ENCODE measurements at places on chromosomes 12 and 14.

- no peak for DNase-seq
Observed at GRCh38 chr14:69615496-69616407, 4.4 kb downstream of the SUSD6 start.

DNA sequence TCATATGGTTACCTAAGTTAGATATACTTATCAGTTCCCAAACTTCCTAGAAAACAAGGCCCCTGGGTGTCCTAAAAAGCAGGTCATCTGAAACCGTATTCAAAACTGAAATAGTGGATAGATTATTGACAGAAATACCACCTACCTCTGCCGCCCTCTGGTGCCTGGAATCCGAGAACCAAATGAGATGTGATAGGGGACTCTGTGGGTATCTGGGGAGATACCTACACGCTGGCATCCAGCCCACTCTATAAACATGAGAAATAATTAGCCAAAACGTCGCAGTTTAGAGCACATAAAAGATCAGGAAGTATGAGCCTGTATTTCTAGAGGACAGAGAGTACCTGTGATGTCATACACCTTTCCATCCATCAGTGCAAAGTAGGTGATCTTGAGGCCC is 4.4 kb downstream of the ORMDL2 start:
- DNase-seq: no peak

GRCh38 chr14:95850429-95850828 is 26.2 kb upstream of the TUNAR start:
- DNase-seq: no peak

- no peak for DNase-seq
Observed at GRCh38 chr14:59301354-59301753, 112.9 kb downstream of the DAAM1 start.

GRCh38 chr12:89181271-89181920 is 170.9 kb downstream of the DUSP6 start:
- peak; percentile 26 for DNase-seq

GRCh38 chr12:11812586-11813437 is 163.3 kb downstream of the ETV6 start:
- DNase-seq: peak; percentile 45

- DNase-seq: no peak
Observed at GRCh38 chr12:109523504-109523903, 46.1 kb downstream of the UBE3B start.

GRCh38 chr14:21231020-21231652 is 38.1 kb downstream of the HNRNPC start:
- no peak for DNase-seq

DNA sequence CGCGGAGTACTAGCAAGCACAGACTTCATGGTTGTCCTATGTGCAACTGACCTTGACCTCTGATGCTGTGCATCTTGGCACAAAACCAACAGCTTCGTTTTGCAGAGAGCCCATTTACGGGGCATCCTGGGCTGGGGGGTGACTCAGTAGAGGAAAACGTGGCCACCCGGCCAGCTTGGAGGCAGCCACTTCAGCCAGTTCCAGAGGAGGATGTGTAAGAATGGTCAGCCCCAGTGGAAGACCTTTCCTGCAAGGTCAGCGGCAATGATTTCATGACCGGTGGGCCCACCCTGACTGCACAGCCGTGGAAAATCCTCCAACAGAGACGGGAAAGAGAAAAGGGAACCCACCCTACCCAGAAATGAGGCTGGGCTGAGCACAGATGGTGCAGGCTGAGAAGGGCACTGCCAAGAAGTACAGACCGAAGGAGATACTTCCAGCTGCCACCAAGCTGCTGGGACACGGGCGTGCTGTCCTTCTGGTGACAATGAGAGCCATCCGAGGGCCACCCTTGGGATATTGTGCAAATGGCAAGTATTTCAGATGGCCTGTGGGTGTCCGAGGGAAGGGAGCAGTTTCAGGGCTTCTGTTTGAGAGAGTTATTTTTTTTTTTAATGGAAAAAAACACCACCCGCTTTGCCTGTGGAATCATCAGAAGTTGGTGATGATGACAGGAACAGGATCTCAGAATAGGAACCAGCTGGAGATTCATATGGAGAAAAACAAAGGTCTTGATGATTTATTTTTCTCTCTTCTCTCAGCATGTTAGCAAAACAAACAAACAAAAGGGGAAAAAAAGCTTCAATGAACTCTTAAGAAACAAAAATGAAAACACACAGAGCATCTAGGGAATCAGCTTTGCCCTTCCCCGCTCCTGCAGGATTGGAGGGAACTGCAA is 120.2 kb upstream of the RFLNA start:
- no peak for DNase-seq

GRCh38 chr12:52197371-52198231 is 5.8 kb upstream of the KRT80 start:
- DNase-seq: no peak

DNA sequence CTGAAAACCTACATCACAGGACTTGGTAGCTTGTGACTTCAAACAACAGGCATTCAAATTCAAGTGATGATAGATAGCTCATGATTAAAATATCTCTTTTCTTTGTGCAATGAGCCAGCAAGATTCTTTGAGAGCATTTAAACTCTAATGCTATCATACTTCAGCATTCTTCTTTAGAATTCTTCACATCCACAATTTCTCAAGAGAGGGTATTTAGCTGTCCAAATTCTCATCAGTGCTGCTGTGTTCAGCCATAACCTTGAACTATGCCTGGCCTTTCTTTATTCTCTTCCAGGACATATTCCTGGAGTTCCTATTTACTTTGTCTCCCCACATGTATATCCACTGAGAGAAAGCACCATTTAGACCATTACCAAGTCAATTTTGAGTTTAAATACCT is 321.1 kb downstream of the EGLN3 start:
- DNase-seq: no peak

- no peak for DNase-seq
Observed at GRCh38 chr12:6773590-6774351, 1.5 kb downstream of the LAG3 start.

- no peak for DNase-seq
Observed at GRCh38 chr12:65876898-65877721, 52.8 kb downstream of the HMGA2 start.

DNA sequence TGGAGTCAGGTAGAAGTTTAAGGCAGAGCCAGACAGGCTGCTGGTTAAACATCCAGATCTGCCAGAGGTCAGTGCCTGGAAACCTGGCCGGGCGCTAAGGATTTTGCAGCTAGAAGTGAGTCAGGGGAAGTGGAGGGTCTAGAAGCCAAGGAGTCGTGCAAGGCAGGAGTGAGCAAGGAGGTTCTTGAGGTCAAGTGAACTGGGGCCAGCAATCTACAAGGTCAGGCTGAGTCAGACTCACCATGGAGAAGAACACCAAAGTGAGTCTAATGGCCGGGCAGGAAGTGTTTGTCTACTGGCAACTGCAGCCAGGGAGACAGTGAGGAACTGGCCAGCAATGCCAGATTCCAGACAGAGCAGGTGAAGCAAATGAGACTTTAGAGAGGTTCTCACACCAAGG is 628.2 kb downstream of the ETNK1 start:
- no peak for DNase-seq

- DNase-seq: peak; percentile 84
Observed at GRCh38 chr12:45368841-45369489, 153.1 kb downstream of the ANO6 start.

DNA sequence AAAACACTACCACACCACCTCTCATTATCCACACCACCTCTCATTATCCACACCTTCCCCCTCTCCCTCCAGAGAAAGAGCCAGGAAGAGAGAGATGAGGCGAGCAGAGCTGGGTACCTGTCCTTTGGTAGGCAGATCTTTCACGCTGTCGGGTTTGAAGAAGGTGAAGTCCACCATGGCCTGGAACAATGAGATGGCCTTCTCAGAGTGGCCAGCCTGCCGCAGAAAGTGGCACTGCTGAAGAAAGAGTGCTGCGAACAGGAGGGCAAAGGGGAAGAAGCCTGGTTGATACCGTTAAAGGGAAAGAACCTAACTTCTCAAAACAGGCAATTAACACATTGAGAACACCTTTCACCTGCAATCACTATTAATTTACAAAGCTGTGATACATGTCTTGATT is 30.6 kb downstream of the NRDE2 start:
- DNase-seq: no peak

GRCh38 chr12:128811806-128812205 is 12.0 kb downstream of the SLC15A4 start:
- DNase-seq: no peak

- no peak for DNase-seq
Observed at GRCh38 chr14:82500222-82500621, 966.6 kb upstream of the SEL1L start.

DNA sequence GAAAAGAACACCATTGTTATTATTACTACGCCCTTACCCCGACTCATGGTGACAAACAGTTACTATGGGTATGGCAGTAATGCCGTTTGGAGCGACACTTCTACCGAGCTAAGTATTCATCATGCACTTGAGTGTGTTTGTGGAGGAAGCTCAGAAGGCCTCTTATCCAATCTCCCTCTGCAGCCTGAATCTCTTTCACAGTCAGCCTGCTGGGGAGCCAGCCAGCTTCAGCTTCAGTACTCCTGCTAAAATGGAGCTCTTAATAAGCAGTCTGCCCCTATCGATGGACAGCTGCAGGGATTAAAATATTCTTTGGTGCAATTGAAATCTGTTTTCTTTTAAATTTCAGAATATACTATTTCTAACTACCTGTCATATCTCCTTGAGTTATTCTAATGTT is 24.7 kb upstream of the ATP5MC2 start:
- no peak for DNase-seq

DNA sequence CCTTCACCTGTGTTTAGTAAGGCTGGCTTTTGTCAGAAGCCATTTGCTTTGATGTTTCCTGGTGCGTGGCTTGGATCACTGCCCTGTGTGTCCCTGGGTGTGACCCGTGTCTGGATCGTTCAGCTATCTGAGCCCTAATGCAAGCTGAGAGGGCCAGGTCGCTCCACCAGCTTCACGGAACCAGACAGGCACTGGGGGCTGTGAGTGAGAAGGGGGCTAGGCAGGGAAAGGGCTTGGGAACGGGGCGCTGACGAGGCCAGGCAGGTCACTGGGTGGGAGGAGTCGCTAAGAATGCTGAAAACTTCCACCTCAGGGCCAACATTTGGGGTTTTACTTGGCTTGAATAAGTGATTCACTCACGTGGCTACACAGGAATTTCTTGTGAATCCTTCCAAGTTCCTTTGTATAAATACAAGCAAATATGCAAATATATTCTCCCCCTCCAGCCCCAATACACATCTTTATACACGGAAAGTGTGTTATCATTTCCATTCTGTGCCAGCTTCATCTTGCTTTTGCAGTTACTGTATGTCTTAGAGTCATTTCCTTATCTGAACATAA is 24.2 kb upstream of the MMP17 start:
- DNase-seq: no peak

GRCh38 chr12:72011374-72011773 is 72.7 kb downstream of the TPH2 start:
- no peak for DNase-seq

DNA sequence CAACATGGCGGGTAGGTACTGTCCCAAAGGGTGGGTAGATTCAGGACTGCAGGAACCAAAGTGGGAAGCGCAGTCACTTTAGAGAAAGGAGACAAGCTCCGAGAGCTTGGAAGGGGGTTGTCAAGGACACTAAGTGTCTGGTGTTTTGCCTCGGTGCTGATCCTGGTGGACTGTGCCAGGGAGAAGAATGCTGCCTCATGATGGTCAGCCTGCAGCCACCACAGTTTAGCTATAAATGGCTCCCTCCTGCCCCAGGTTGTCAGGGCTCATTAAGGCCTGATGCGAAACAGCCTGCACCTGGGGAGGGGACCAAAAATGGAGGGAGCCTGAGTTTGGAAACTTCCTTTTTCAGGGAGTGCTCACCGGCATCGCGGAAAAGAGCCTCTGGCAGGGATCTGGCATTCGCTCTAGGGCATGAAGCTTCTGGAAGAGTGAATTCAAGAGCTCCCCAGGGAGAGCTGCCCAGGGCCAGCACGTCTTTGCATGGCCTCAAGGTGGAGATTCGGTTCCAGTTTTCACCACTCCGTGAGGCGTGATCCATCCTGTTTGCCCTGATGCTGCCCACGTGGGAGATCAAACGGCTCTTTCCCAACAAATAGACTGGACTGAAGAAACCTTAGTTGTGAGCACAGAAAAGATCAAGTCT is 164.0 kb downstream of the FOXN3 start:
- DNase-seq: no peak

DNA sequence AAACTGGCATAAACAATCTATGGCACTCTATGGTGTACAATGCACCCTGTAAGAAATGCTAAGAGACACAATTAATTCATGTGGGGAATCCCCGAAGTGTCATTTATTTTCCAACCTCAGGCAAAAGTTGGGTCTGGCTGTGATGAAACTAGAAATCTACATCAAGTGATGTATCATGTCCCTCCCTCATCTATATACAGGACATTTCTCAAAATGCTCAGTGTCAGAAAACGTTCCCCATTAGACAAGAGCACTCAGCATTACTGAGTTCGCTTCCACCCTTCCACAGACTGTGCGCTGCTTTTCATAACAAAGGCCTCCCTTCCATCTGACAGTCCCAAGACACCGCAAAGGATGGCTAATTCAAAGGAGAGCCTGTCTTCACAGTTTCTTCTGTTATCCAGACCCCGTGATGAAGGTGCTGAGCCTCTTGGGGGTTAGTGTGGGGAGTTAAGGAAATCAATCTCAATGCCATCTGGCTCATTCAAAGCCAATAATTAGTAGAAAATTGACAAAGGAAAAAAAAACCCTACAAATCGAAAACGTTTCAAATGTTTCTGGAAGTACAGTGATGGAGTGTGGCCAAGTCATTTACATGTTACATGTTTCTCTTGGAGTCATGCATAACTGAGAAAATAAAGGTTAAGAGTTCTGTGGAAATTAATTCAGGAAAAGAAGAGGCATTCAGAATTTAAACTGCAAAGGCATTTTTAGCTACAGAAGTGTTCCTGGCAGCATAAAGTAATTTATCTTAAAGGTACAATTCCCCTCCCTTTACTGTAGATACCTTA is 7.5 kb downstream of the CCDC88C start:
- no peak for DNase-seq

GRCh38 chr14:63493246-63493645 is 49.9 kb downstream of the PPP2R5E start:
- DNase-seq: no peak

GRCh38 chr14:38387821-38388220 is 131.9 kb upstream of the CLEC14A start:
- no peak for DNase-seq

GRCh38 chr12:54980341-54980740 is 4.2 kb downstream of the TESPA1 start:
- DNase-seq: no peak

DNA sequence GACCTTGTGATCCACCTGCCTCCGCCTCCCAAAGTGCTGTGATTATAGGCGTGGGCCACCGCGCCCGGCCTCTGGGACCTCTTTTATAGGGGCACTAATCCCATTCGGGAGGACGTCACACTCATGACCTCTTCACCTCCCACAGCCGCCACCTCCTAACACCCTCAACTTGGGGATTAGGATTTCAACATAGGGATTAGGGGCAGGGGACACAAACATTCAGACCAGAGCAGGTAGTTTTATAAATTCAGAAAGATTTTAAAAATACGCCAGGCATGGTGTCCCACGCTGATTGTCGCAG is 49.4 kb downstream of the TPCN1 start:
- DNase-seq: no peak

- DNase-seq: no peak
Observed at GRCh38 chr12:114218136-114218535, 187.8 kb downstream of the TBX5 start.

GRCh38 chr14:78519863-78520262 is 349.7 kb downstream of the NRXN3 start:
- DNase-seq: peak; percentile 8

Measured in large intestine (tissue), 12 donors.